HS-5 (cell line): ENCODE measurements at places on chromosomes 5 and 9.

DNA sequence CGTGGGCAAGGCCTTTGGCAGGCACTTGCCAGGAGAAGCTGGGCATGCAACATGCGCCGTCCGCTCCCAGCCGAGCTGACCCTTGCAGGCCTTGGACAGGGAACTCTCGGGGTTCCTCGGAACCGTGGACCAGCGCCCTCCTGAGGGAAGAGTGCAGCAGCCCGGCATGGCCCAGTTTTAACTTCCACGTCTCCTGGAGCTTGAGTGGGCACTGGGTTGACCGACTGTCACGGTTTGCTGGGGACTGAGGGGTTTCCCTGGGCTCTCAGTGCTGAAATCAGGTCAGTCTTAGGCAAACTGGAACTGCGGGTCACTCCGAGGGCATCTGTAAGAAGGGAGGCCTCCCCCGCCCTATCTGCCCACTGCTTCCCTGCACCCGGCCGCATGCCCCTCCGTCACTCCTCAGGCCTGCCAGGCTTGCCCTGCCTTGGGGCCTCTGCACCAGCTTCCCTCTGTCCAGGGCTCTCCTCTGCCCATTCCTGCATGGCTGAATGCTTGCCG lies 87.0 kb upstream of the PHYKPL start:
- no peak for DNase-seq

- no peak for DNase-seq
Measured at GRCh38 chr5:156322666-156323065, 4.3 kb upstream of the SGCD start.

DNA sequence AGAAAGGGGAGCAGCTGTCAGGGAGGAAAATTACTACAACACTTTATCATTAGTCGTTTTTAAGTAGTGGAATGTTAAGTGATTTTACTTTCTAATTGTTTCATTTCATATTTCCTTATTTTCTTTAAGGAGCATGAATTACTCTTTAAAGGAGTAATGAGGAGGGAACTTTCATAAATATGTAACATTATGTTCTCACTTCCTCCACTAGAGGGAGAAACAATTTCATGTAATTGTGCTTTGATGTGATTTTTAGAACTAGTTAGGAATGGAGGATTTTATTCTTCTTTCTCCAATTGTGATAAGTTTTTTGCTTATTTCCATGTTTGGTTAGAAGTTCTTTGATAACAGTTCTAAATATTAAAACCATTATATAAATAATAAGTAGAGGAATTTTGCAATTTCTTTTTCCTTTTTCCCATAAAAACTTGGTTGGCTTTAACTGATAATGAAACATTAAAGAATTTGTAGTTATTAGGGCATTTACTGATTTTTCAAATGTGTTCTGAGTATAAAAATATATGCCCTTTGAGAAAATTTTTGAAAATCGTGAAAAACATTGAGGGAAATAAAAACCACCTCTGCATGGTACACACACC lies 25.6 kb downstream of the CEP78 start:
- DNase-seq: peak; percentile 6

- DNase-seq: peak; percentile 18
Measured at GRCh38 chr9:89549031-89549644, 51.2 kb upstream of the SEMA4D start.

DNA sequence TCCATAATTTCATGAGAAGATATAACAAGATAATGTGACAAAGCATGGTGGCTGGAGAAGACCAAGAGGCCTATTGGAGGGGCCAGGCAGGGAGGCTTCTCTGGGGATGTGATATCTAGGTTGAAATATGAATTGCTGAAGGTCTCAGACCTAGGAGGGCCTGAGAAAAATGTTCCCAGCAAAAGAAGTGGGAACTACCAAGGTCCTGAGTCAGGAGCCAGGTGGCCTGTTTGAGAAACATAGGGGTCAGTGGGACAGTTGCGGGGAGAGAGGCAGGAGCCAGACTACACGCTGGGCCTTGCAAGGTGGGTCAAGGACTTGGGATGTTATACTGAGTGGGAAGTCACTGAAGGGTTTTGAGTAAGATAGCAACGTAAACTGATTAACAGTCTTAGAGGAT lies 216.1 kb downstream of the CFAP90 start:
- no peak for DNase-seq

GRCh38 chr5:142152384-142152732 lies 43.8 kb downstream of the NDFIP1 start:
- no peak for DNase-seq

- DNase-seq: no peak
Measured at GRCh38 chr5:137201876-137202275, 297.2 kb downstream of the SPOCK1 start.

DNA sequence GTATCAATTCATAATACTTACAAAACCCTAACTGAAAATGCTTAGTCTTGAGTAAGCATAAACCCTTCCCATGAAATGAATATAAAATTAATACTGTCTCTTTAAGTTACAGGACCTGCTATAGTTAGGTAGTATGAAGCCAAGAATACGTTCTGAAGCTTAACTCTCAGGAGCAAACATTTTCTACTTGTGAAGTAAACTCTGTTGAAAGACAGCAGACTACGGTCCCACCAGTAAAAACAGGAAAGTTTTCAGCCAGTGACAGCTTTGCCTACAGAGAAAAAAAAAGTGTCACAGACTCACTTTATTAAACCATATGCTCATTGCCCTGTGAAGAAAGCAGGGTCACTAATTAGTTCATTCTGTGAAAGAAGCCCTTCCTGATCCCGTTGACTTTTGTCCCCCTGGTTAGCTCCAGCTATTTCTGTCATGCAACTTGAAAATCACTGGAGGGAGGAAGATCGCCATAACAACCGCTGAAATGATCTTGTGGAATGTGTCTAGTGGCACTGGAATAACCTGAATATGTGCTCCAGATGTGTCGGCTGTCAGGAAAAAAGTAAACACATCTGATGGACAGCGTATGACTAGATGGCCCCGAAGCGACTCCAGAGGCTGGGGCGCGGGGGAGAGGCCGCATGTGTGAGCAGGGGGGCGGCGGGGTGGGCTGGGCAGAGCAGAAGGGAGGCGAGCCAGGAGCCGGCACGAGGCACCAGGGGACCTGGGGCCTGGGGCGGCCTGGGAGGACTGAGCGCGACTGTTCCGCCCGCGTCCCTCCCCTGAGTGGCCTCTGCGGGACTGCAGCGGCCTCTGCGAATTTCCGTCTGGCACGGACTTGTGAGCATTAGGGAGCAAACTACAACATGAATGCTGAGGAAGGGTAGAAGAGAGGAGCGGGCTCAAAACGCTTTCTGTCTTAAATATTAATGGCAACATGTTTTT lies 41.9 kb downstream of the BNC2 start:
- DNase-seq: peak; percentile 39

GRCh38 chr5:154829589-154830218 lies 20.7 kb downstream of the FAXDC2 start:
- peak; percentile 37 for DNase-seq

- DNase-seq: no peak
Measured at GRCh38 chr9:123016631-123017030, 16.8 kb upstream of the GPR21 start.

DNA sequence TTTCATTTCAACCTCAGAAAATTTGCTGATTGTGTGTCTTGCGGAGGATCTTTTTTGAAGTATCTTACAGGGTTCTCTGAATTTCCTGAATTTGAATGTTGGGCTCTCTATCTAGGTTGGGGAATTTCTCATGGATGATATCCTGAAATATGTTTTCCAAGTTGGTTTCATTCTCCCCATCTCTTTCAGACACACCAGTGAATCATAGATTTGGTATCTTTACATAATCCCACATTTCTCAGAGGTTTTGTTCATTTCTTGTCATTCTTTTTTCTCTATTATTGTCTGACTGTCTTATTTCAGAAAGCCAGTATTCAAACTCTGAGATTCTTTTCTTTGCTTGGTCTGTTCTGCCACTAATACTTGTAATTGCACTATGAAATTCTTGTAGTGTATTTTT lies 456.9 kb downstream of the PRELID2 start:
- no peak for DNase-seq

GRCh38 chr9:122904466-122904822 lies 715 bp downstream of the RC3H2 start:
- no peak for DNase-seq

- DNase-seq: no peak
Measured at GRCh38 chr5:82833277-82833676, 243.9 kb downstream of the TMEM167A start.

- no peak for DNase-seq
Measured at GRCh38 chr9:128636556-128637530, 19.8 kb downstream of the DYNC2I2 start.
